ENCODE measurements at places on chromosomes 5 and 9.

DNA sequence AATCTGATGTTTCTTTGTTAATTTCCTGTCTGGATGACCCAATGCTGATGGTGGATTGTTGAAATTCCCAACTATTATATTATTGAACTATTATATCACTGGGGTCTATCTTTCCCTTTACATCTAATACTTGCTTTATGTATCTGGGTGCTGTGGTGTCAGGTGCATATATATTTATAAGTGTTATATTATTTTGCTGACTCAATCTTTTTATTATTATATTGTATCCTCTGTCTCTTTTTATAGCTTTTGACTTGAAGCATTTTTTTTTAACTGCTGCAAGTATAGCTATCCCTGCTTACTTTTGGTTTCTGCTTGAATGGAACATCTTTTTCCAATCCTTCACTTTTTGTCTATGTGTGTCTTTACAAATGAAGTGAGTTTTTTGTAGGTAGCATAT is 255.9 kb downstream of the RAB3C start:
- DNase-seq = no peak

- DNase-seq = no peak
Measured at GRCh38 chr9:81132318-81132717, 557.0 kb downstream of the TLE1 start.

DNA sequence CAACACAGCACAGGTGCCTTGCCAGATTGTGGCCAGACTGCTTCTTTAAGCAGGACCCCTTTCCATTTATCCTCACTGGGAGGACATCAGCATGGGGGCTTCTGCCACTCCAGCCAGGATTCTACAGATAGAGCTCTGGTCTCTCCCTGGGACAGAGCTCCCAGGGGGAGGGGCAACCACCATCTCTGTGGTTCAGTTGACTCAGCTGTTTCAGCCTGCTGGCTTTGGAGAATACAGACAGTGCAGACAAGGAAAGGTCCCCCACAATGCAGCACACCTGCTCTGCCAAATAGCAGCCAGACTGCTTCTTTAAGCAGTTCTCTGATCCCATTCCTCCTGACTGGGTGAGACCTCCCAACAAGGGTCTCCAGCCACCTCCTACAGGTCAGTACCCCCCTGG is 132.8 kb downstream of the OR2K2 start:
- no peak for DNase-seq

DNA sequence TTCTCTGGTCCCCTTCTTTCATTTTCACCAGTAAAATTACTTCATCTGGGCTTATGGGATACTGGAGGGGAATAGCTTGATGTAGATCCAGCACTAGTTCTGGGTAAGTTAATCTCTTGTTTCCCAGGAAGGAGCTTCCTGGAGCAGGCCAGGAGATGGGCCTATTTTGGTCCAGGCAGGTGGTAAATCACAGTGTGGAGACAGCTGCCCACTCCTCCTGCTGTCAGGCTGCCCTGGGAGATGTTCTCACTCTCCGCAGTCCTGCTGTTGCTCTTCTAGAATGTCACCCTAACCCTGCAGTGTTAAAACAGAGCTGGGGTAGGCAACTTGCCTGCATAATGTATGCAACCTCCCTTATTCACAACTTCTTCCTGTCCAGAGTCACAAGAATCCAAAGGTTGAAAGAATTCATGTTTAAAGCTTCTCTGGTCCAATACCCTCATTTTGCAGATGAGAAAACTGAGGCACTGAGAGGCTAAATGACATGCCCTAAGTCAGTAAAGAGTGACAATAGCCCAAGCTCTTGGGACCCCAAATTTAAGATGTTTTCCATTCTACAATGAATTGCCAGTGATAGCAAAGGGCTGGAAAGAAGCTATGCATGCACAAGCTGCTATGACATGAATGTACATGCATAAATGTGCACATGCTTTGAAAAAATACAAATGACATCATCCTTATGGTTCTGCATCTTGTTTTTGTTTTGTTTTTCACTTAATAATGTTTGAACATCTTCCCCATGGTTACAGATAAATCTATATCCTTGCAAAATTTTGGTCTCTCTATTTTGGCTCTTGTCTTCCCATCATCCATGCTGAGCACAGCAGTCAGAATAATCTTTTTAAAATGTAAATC is 71.8 kb upstream of the ADRA1B start:
- no peak for DNase-seq

DNA sequence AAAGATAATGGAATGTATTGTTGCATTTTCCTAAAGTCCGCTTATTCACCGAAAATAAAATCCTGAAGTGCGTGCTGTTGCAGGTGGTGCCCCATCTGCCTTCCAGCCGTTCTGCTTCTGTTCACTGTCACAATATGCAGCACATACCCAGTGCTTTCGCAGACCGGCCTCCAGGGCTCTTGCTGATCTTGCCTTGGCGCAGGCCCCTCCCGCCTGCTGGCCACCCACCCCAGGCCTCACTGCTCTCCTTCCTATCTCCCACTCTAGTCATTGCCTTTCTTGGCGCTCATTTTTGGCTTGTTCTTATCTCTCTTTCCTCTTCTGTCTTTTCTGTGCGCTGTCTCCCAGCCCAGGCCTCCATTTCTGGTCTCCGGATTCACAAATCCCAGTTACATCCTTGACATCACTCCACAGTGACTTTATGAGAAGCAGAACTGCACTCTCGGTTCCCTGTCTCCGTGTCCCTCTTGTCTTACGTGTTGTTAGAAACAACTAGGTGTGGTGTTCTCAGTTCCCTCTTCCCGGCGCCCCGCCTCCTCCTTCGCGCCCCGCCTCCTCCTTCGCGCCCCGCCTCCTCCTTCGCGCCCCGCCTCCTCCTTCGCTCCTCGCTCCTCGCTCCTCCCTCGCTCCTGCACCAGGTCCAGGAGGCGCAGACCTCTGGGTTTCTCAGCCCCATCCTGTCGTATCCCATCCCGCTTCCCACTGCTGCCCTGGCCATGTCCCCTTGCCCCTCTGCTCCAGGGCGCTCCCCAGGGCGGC is 201.7 kb upstream of the OTULINL start:
- DNase-seq = no peak

DNA sequence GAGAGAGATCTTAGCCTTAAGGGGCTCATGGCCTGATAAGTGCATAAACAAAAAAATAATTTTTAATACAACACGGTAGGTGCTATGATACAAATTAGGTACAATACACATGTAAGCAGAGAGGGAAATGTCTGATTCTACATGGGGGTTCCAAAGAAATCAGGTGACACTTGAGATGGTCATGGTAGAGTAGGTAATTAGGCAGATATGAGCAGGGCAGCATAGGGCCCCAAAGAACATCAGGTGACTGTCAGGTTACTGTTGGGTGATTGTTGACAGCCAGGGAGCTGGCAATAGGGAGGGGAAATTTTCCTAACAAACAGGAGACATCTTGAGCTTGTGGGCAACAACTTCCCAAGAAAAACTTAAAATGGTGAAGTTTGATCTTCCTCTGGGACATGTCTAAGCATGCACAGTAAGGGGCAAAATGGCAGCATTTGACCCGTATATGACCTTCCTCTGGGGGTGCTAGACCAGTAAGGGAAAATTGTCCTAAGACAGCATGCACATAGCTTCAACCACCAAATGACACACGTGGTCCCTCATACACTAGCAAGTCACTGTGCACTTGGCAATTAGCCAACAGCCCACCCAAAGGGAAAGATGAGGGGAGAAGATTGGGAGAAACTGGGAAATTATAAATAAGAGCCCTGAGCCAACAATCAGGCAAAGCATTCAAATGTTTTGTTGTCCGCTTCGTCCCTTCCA is 37.3 kb upstream of the TENT4A start:
- DNase-seq = no peak

DNA sequence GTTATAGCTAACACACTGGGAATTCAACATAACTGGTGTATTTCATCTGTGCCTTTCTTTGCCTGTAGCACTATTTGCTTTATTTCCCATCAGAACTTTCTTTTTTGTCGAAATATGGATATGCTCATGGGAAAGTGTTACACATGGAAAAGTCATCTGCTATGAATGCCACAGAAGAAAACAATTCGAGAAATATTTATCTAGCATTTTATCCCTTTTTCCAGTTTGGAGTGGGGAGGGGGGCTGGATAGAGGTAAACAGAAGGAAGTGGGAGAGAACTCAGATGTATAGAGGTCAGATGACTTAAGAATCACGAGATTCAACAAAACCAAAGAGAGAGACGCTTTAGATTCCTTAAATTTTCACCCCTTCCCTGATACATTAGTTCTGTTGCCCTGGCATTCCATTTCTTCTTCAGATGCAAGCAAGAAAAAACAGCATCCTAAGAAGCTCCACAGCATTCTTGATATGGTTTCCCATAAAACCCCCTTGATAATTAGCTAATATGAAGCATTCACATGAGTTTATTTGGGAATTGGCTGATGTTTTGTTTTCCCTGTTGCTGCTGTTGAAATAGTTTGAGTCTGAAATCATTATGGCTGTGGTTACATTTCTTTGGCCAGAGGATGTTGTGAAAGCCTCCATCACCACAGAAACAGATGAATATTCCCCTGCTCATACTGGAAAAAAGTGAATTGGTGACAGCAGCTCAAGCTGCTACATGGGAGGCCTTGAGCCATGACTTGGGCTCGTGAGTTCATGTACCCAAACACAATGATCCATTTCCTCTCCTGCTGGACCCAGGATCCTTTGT is 335.8 kb upstream of the DAB2 start:
- no peak for DNase-seq

- DNase-seq = no peak
Measured at GRCh38 chr9:70409800-70410199, 4.7 kb downstream of the KLF9 start.

DNA sequence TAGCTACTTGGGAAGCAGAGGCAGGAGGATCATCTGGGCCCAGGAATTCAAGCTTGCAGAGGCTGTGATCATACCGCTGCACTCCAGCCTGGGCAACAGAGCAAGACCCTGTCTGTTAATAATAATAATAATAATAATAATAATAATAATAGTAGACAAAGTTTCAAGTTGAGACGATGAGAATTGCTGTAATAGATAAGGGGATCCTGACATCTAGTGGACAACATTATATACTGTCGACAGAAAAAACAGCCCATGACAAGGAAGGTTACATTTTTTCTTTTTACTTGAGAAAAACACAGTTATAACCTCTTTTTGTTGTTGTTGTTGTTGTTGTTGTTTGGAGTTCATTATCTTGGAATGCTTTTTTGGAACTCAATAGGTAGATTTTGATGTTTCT is 35.3 kb downstream of the NDFIP1 start:
- DNase-seq = no peak

GRCh38 chr5:116732591-116732990 is 158.0 kb upstream of the SEMA6A start:
- no peak for DNase-seq

DNA sequence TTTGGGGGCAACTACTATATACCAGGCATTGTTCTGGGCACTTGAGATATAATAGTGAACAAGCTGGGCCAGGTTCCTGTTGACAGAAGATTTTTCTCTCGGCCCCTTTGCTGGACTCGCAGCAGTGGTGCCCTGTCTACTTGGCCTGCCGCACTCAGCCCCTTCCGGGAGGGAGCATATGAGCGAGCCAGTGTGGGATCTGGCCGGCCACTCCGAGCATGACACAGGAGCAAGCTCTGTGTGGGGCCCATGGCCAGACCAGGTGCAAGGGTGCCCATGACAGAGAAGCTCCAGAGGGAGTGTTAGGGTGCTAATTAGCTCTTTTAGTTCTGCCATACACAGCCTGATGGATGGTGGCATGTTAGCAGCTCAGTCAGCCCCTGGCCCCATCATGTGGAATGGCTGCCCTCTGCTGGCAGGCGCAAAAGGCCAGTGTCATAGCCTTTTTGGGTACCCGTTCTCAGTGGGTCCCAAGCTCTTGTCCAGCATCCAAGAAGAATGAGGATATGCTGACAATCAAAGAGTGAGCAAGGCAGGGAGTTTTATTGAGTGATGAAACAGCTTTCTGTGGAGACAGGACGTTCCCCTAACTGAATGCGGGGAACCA is 9.3 kb upstream of the KIF4B start:
- DNase-seq = no peak

DNA sequence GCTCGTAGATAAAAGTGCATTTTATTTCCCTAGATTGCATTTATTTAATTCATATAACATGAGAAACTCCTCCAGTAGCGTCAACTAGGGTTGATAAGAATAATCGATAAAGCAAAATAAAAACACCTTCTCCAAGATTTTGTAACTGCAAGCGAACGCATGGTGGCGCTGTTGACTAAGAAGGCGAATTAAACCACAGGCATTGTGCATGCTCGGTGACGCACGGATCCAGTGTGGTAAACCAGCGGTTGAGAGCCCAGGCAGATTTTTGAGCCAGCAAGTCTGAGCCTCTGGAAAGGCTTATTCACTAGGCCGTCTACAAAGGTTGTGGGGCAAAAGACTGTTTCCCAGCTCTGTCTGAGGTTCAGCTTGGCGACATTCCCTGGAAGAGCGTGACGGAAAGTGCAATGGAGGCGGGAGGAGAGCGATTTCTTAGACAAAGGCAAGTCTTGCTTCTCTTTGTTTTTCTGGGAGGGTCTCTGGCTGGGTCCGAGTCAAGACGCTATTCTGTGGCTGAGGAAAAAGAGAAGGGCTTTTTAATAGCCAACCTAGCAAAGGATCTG is at the start of gene PCDHB3:
Gene PCDHB3 (plus strand): TSS at position 231 of the 563 bp plus-strand sequence. CDS start 177 bp downstream, at position 408.
- DNase-seq = no peak

- no peak for DNase-seq
Measured at GRCh38 chr9:77585335-77585786, 62.8 kb downstream of the GNA14 start.

DNA sequence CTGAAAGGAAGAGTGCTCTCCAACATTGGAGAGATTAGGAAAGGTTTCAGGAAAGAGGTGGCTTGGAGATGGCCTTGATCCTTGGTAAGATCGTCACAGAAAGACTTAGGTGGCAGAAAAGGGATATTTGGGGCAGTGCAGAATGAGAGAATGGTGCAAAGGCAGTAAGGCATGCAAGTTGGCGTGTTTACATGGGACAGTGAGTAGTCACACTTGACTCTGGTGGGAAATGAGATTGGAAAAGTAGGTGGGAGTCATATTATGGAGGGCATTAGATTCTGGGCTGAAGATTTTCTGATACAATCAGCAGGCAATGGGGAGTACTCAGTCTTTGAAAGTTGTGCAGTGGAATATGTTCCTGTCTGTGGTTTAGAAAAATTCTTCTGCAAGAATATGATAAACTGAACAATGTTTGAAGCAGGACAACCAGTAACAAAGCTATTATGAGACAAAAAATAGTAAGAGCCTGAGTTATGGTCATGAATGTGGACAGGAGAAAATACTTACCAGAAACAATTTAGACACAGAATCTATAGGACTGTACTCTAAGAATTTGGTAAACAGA is 76.2 kb upstream of the ANKRD55 start:
- no peak for DNase-seq
